MCF 10A (cell line): ENCODE measurements at places on chromosomes 16 and 17.

- no peak overlapping the region for H3K27ac ChIP-seq
- H3K4me1 ChIP-seq, result no peaks in the 10 kb centered on the region
- H3K27me3 ChIP-seq, result peaks cover 16% of the 10 kb centered on the region
- DNase-seq, result no peak
- H3K4me3 ChIP-seq, result no peak overlapping the region
Measured at GRCh38 chr16:22712471-22712870, 101.5 kb upstream of the HS3ST2 start.

DNA sequence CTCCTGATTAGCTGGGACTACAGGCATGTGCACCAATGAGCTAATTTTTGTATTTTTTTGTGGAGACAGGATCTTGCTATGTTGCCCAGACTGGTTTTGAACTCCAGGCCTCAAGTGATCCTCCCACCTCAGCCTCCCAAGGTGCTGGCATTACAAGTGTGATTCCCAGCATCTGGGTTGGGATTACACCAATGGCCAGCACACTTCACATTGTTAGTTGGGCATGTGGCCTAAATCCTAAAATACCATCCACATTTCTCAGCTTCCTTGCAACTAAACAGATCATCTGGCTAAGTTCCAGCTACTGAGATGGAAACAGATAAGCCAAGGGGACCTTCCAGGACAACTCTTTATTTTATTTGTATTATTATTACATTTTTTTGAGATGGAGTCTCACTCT, 9.9 kb downstream of the RABEP2 start:
- no peak overlapping the region for H3K4me3 ChIP-seq
- H3K36me3 ChIP-seq, result peaks cover 29% of the 10 kb centered on the region
- H3K27ac ChIP-seq, result no peak overlapping the region
- no peak for DNase-seq
- H3K4me1 ChIP-seq, result no peaks in the 10 kb centered on the region

- no peaks in the 10 kb centered on the region for H3K36me3 ChIP-seq
- H3K4me1 ChIP-seq, result no peaks in the 10 kb centered on the region
- no peak for DNase-seq
- no peak overlapping the region for H3K4me3 ChIP-seq
- H3K27me3 ChIP-seq, result peaks cover 32% of the 10 kb centered on the region
- H3K27ac ChIP-seq, result no peak overlapping the region
Measured at GRCh38 chr16:77925531-77925930, 96.8 kb upstream of the CLEC3A start.

DNA sequence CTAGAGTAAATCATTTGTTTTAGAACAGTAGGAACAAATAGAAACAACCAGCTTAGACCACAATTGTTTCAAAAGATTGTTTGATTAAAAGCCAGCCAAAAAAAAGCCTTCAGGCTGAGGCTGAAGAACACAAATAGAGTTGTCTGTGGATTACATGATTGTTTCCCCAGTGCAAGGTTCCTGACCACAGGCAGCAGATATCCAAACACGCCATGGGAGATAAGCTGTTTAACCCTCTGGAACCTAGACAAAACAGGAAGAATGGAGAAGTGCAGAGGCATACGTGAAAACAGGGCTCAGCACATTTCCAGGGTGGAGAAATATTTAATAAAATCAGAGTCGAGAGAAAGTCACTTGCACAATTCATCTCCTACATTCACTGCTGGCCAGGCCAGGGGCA, 21.0 kb downstream of the ATPAF2 start:
- no peaks in the 10 kb centered on the region for H3K27me3 ChIP-seq
- DNase-seq, result no peak
- no peaks in the 10 kb centered on the region for H3K4me1 ChIP-seq

DNA sequence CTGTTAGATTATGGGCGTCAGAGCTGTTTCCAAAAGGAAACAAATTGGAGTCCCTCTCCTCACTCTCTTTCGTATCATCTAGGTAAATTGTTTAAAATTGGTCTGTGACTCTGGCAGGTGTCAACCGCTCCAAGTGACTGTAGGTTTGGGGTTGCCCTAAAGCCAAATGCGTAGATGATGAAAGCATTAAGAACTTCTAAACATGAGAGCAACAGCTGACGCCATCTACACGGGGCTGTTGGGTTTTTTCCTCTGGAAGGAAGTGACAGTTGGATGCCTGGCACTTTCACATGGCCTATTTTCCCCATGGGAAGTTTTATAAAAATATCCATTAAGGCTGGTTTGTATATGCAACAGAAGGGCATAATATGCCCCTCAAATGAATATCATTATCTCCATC, 215.7 kb upstream of the CACNG5 start:
- no peak overlapping the region for H3K27ac ChIP-seq
- H3K36me3 ChIP-seq, result no peaks in the 10 kb centered on the region
- no peaks in the 10 kb centered on the region for H3K4me1 ChIP-seq
